ENCODE measurements at places on chromosomes 1 and 21. TPM values are rescaled to one million over a fixed set of nuclear protein-coding genes. Genes with fewer than 3 reads are reported as not detected.

- DNase-seq = no peak
Observed at GRCh38 chr1:160836981-160837557, 25.6 kb downstream of the CD244 start.

DNA sequence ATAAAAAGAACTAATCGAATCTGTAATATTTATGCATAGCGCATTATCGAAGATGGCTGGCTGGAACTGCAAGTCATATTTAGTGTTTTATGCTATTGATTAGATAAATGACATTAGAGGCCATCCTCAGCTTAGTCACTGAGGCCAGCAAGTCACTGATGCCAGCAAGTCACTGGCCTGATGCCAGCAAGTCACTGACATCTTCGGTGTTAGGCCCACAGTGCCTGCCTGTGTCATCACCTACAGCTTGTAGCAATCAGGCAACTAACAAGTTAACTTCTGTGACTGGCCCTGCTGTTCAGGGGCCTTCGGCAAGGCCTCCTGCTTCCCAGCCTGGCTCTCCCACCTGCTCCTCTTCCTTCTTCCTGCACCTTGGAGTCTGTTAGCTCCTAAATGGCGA lies 65.6 kb upstream of the SCCPDH start:
- no peak for DNase-seq

DNA sequence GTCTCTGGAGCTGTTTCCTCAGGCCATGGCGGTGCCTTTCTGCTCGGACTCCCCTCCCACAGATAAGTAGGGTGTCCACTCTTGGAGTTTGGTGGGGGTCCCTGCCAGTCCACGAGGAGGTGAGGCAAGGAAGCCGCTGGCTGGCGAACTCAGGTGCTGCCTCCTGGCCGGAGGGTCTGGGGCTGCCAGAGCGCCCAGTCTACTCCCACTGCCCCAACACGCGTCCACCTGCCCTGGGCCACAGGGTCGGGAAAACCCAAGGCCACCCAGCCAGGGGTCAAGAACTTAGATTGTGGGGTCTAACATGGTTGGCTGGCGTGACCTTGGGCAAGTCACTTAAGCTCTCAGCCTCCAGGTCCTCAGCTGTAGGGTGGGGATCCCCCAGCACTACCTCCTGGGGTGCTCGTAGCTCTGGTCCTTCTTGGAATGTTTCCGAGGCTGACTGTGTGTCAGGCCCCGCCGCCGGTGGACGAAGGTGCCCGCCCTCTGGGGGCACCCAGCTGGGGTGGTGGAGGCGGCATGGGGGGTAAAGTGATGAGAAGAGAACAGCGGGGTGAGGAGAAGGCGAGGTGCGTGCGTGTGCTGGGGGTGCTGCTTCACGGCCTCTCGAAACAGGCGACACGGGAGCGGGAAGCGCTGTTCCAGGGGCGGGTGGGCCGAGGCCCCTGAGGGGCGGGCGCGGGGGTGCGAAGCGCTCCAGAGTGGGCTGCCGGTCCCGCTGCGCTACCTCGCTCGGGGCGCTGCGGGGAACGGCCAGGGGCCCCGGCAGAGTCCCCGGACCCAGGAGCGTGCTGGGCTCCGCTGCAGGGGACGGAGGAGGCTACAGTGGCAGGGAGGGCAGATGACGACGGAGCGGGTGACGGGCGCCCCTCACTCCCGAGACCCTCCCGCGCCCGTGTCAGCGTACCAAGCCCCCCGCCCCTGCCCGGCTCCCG lies 1.2 kb downstream of the SH2D5 start:
- DNase-seq = no peak

TSPAN2 gene
- 32.8 TPM for total RNA-seq

GRCh38 chr21:27406300-27407009 lies 439.6 kb upstream of the ADAMTS5 start:
- peak; percentile 3 for DNase-seq

GRCh38 chr1:236207121-236207520 lies 64.8 kb downstream of the GPR137B start:
- no peak for DNase-seq

- DNase-seq = no peak
Observed at GRCh38 chr21:44767834-44768831, 33.5 kb downstream of the UBE2G2 start.

GRCh38 chr1:6979003-6979613 lies 193.9 kb downstream of the CAMTA1 start:
- no peak for DNase-seq

EXTL1 gene
- total RNA-seq = 39.9 TPM

GRCh38 chr1:183873642-183874041 lies 68.7 kb downstream of the RGL1 start:
- no peak for DNase-seq

GRCh38 chr1:69315823-69316222 lies 251.9 kb upstream of the LRRC7 start:
- no peak for DNase-seq

GRCh38 chr1:178071811-178072210 lies 22.1 kb upstream of the RASAL2 start:
- DNase-seq = no peak

DNA sequence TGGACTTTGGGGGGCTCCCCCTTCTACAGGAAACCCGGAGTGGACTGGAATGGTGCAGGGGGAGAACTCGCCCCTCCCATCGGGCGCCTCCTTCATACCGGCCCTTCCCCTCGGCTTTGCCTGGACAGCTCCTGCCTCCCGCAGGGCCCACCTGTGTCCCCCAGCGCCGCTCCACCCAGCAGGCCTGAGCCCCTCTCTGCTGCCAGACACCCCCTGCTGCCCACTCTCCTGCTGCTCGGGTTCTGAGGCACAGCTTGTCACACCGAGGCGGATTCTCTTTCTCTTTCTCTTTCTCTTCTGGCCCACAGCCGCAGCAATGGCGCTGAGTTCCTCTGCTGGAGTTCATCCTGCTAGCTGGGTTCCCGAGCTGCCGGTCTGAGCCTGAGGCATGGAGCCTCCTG lies at the start of gene TNFRSF14:
TNFRSF14 (plus strand) TSS at position 95 of the 401 bp plus-strand sequence; CDS start at position 389, 294 bp downstream.
- no peak for DNase-seq

PROK1 gene
- total RNA-seq = not detected

DNA sequence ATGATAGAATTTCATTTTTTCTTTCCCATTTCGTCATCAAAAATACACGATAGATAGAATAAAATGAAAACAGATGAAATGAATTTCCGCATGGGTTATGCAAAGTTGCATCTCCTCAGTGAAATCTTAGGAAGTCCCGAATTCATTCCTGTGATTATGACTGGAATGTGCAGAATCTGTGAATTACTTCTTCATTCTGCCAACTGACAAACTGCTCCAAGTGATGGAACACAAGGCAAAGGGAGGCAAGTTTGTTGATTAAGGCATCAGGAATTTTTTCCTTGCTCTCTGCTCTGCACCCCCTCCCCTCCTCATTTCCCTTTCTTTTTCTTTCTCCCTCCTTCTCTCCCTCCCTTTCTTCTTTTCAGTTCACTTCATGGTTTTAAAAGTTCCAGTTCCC lies 37.0 kb upstream of the ADGRL4 start:
- peak; percentile 70 for DNase-seq

TMOD4 gene
- 1.4 TPM for total RNA-seq

- DNase-seq = no peak
Observed at GRCh38 chr1:8350914-8351684, 33.2 kb downstream of the SLC45A1 start.

DNA sequence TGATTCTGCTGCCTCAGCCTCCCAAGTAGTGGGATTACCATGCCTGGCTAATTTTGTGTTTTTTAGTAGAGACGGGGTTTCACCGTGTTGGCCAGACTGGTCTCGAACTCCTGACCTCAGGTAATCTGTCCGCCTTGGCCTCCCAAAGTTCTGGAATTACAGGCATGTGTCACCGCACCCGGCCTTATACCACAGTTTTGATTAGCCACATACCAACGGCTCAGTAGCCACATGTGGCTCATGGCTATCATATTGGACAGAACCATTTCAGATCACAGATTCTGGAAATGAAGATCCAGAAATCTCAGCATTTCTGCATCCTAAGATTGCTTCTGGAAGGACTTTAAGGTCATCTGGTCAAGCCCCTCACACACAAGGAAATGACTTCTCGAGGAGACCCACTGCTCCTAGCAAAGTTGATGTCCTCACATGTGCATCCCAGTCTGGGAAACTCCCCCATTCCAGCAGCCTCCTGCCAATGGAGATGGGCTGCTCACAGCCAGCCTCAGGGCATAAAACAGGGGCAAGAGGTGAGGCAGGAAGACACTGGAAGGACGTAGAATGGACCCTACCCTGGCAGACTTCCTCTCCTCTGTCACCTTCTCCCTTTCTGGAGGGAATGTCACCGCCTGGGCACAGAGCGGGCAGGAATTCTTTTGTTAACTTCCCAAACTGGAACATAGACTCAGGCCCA lies 17.5 kb upstream of the CITED4 start:
- peak; percentile 33 for DNase-seq

DNA sequence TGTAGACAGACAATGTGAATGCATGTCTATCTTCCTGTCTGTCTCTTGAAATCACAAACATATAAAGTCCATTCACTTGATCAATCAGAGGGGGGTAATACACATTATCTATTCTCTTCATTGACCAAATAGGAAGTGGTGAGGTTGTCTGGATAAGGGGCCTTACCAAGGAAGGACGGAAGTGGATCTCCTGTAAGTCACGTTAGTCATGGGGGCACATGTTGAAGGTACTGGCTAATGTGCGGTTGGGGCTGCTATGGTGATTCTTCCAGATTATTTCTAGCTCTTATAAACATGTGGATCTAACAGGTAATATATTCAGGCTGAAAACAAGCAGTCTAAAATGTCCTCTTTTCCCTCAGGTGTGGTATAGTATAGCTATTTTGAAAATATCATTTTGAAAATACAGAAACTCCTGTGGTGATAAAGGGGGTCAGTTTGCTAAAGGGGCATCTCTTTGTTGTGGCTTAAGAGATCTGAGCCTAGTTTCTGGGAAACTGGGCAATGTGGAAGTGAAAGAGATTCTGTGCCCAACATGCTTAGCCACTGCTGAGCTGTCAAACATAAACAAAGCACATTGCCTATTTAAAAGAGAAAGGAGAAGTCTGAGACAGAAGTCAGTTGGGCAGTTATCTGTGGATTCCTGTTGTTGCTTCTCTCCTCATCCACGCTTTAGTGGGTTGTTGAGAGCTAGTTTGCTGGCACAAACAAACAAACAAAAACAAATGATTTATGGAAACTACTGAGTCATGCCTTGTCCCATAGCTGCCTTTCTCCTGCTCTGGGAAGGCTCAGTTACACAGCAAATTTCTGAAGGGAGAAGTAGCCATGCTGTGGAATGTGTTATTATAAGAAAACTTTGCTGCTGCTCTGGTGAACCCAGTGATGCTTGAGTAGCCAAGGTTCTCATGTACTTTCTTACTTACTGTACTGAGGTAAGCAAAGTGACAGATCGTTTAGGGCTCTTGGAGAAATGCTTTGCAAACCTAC lies 166.9 kb downstream of the HLX start:
- peak; percentile 22 for DNase-seq

- no peak for DNase-seq
Observed at GRCh38 chr1:107378426-107378825, 237.6 kb downstream of the NTNG1 start.

MCOLN2 gene
- total RNA-seq = 1.4 TPM

DNA sequence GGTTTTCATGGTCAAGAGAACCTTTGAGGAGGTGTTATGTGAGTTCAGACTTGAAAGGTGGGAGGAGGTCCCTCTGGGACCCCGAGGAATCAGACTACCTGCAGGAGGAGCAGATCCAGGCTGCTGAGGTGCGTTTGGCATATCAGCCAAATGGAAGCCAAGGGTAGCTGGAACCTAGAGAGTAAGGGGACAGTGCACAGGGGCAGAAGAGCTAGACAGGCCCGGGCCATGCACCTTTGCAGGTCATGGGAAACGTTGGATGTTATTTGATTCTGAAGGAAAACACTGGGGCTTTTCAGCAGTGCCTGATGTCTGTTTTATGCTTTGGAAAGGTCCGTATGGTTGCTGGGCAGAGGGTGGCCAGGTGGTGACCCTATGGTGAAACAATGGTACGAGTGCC lies 169.2 kb downstream of the PGBD5 start:
- no peak for DNase-seq

MROH9 gene
- not detected for total RNA-seq

DNA sequence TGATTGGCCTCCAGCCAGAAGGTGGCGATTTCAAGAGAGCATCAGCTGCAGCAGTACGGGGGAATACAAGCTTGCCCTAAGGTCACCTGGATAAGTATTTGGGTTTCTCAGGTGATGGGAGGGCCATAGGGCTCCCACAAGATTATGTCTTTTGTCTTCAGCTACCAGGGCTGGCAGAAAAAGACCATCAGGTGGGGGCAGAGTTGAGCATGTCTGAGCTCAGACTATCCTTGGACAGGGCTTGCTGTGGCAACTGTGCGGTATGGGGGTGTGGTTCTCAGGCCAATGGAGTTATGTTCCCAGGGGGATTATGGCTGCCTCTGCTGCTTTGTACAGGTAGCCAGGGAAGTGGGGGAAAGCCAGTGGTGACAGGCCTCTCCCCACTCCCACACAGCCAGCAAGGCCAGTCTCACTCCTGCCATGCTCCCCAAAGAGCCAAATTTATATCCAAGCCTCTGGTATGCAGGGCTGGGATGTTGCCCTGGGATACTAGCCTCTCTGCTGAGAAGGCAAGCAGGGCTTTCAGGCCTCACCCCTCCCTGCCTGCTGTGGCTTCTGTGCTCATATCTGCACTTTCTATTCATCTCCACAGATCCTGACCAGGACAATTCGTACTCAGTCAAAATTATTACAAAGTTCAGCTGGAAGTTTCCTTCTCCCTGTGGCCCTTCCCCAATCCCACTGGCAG lies 26.6 kb upstream of the CD84 start:
- DNase-seq = no peak

All from astrocyte (in vitro differentiated cells and primary cell).